ENCODE measurements at places on chromosomes 1 and 21. TPM values are rescaled to one million over a fixed set of nuclear protein-coding genes. Genes with fewer than 3 reads are reported as not detected.

DNA sequence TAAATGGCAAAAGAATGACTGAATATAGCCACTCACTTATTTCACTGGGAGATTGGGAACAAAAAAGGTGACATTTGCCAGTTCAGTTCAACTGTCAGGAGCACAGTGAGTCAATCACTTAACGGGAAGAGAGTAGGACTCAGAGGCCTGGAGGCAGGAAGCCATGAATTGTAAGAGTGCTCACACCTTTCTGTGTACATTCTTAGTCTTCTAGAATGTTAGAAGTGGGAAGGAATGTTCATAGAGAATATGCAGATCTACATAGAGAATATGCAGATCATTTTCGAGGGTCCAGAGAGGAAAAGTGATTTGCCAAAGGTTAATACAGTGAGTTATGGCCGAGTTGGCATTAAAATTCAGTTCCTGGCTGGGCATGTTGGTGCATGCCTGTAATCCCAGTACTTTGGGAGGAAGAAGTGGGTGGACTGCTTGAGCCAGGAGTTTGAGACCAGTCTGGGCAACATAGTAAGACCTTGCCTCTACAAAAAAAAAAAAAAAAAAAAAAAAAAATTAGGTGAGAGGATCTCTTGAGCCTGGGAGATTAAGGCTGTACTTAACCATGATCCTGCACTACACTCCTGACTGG, 8.3 kb downstream of the IL20 start:
- H3K27me3 ChIP-seq = no peaks in the 10 kb centered on the region
- H3K4me3 ChIP-seq = no peak overlapping the region
- H3K36me3 ChIP-seq = peaks cover 6% of the 10 kb centered on the region
- H3K27ac ChIP-seq = no peak overlapping the region
- H3K4me1 ChIP-seq = no peaks in the 10 kb centered on the region

DNA sequence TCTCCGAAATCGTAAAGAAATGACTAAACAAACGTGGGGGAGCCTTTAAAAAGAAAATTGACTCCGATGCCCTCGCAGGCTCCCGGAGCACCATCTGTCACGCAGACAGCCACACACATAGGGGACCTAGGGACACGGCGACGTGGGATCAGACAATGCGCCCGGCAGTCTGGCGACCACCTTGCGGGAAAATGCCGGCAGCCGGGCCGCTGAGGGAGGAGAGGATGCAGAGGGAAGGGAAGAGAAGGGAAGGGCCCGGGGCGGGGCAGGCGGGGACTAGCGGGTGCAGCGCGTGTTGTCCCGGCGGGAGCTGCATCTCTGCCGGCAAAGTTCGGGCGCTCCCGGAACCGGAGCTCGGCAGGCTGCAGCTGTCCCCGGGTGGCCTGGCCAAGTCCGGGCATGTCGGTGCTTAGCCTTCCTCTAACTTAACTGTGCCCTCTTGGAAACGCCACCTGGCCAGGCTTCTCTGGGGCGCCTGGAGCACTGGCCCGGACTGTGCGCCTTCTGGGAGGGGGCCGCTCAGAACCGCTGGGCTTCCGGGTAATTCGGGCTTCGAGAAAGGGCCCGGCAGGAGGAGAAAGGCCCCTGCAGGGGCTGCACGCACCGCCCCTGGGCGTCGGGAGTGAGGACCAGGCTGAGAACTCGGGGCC, 1.8 kb downstream of the NHLH2 start:
- no peaks in the 10 kb centered on the region for H3K36me3 ChIP-seq
- DNase-seq = peak; percentile 64
- H3K27me3 ChIP-seq = peaks cover 5% of the 10 kb centered on the region

DNA sequence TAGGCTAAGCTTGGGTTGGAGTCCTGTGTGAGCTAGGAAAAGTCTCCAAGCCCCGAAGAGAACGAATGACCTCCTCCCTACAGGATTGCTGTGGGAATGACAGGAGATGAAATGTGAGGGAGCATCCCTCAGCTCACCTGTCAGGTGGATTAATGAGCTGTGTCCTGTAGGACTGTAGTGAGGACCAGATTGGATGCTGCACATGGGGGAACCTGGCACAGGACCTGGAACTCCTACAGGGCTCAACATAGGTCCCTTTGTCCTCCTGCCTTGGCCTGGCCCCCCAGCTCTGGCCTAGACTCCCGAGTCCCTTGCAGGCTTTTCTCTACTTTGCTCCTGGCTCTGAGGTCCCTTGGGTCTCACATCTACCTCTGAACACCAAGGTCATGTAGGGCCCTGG, 155.7 kb downstream of the PTPRU start:
- peaks cover 5% of the 10 kb centered on the region for H3K27me3 ChIP-seq
- no peaks in the 10 kb centered on the region for H3K36me3 ChIP-seq
- H3K4me1 ChIP-seq = no peaks in the 10 kb centered on the region

NUP133 gene
- 53.5 TPM for total RNA-seq

- H3K4me3 ChIP-seq = no peak overlapping the region
- H3K27me3 ChIP-seq = no peaks in the 10 kb centered on the region
- H3K4me1 ChIP-seq = peaks cover 56% of the 10 kb centered on the region
- peak; percentile 13 for DNase-seq
Observed at GRCh38 chr1:236002025-236002390, 62.9 kb downstream of the NID1 start.

DNA sequence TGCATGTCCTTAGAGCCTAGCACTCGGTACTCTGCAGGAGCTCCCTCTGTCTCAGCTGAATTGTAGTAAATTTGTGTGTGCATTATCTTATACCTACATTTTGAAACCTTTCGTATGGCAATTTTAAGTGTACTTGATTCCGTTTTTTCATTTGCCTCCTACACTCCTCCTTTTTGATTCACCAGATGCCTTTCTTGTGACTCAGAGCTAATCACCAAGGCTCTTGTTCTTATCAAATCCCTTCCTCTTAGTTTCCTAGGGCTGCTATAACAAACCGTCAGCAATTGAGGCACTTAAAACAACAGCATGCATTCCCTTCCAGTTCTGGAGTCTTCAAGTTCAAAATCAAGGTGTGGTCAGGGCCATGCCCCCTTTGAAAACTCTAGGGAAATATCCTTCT, 261.0 kb downstream of the ASTN1 start:
- peaks cover 3% of the 10 kb centered on the region for H3K27me3 ChIP-seq
- no peaks in the 10 kb centered on the region for H3K4me1 ChIP-seq
- H3K36me3 ChIP-seq = no peaks in the 10 kb centered on the region
- H3K4me3 ChIP-seq = no peak overlapping the region
- H3K27ac ChIP-seq = no peak overlapping the region

GRCh38 chr1:70156529-70157120, 48.8 kb downstream of the LRRC40 start:
- peaks cover 2% of the 10 kb centered on the region for H3K27me3 ChIP-seq
- H3K4me1 ChIP-seq = no peaks in the 10 kb centered on the region
- H3K4me3 ChIP-seq = no peak overlapping the region
- no peak for DNase-seq

DNA sequence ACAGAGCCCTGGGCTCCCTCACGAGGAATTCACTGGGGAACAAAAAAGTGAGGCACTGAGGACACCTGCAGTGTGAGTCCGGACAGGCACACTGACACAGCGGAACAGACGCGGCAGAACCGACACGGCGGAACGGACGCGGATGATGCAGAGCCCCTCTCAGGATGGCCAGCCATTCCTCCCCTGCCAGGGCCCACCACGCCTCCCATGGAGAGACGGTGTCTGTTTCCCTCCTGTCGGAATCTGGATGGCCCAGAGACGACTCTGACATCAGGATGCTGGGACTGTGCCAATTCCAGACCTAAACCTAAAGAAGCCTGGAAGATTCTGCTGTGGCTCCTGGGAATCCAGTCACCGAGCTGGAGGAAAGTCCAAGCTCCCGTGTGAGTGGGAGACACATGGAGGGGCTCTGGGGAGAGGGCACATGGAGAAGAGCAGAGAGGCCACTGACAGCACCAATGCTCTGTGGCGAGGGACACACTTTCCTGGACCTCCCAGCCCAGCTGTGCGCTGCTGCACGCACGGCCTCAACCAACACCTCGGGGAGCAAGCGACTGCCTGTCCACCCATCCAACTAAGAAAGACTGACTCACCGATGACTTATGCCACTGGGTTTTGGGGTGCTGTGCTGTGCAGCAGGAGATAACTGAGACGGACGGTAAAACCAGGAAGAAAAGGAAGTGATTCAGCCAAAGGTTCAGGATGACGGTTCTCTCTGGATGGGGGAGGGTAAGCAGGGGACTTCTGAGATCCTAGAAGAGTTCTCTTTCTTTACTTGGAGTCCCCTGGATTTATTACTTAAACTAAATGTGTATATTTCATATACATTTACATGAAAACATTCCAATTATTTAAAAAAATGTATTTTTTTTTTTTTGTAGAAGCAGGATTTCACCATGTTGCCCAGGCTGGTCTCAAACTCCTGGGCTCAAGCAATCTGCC, 23.3 kb downstream of the ZBTB17 start:
- H3K36me3 ChIP-seq = peaks cover 17% of the 10 kb centered on the region
- H3K4me3 ChIP-seq = peak overlapping the region; percentile 48
- H3K27ac ChIP-seq = no peak overlapping the region
- peaks cover 39% of the 10 kb centered on the region for H3K4me1 ChIP-seq
- DNase-seq = no peak
- H3K27me3 ChIP-seq = peaks cover 9% of the 10 kb centered on the region

KDM5B gene
- total RNA-seq = 195 TPM

ATP6V1G3 gene
- total RNA-seq = not detected

- peaks cover 14% of the 10 kb centered on the region for H3K36me3 ChIP-seq
- H3K27me3 ChIP-seq = peaks cover 4% of the 10 kb centered on the region
- peaks cover 7% of the 10 kb centered on the region for H3K4me1 ChIP-seq
- no peak overlapping the region for H3K4me3 ChIP-seq
Observed at GRCh38 chr1:27285274-27285660, 36.7 kb upstream of the TMEM222 start.

AMY2A gene
- total RNA-seq = not detected

DNA sequence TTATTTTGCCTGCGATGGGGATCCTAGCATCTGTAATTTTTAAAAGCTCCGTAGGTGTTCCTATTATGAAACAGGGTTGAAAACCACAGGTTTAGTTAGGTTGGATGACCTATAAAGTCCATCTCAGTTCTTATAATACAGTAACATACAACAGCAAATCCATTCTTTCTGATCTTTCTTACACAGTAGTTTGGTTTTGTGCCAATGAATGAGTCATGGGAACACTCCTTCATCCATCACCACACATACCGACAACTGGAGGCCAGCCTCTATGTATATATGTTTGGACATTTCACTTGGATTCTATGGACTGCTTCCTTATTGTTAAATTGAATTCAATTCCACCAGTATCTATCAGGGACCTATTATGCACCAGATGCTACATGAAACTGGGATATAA, 118.4 kb upstream of the L1TD1 start:
- DNase-seq = no peak
- no peaks in the 10 kb centered on the region for H3K4me1 ChIP-seq
- no peak overlapping the region for H3K27ac ChIP-seq

RAB3B gene
- total RNA-seq = 15.1 TPM

- H3K4me3 ChIP-seq = no peak overlapping the region
- H3K4me1 ChIP-seq = peaks cover 4% of the 10 kb centered on the region
- DNase-seq = no peak
- H3K27ac ChIP-seq = no peak overlapping the region
Observed at GRCh38 chr1:36284061-36284460, 22.1 kb upstream of the SH3D21 start.

DNA sequence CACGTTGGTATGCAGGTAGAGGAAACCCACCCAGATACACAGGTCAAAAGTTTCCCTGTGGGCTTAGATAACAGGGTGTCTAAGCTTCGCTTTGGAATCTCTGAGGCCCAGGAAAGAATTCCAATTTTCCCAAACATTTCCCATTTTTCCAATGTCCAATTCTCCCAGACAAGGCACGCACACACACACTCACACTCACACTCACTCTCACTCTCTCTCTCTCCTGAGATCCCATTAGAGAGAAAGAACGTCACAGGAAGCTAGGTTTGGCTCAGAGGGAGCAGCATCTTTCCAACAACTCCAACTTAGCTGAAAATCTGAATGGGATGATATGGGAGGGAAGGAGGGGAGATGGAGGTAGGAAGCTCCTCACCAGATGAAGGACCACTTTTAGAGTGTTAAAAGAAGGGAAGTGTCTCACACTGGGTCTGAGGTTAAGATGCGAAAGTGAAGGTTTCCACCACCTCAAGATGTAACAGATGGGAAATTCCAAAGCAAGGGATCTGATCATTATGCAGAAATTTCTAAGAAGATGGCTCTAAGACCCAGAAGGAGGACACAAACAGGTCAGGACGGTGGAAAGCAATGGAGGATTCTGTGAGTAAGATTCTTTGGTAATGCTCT, 63.5 kb downstream of the GNG12 start:
- DNase-seq = no peak
- no peak overlapping the region for H3K4me3 ChIP-seq
- H3K4me1 ChIP-seq = peaks cover 4% of the 10 kb centered on the region

- no peak for DNase-seq
- H3K36me3 ChIP-seq = no peaks in the 10 kb centered on the region
- peaks cover 4% of the 10 kb centered on the region for H3K4me1 ChIP-seq
Observed at GRCh38 chr1:49333906-49334305, 557.2 kb upstream of the BEND5 start.

DNA sequence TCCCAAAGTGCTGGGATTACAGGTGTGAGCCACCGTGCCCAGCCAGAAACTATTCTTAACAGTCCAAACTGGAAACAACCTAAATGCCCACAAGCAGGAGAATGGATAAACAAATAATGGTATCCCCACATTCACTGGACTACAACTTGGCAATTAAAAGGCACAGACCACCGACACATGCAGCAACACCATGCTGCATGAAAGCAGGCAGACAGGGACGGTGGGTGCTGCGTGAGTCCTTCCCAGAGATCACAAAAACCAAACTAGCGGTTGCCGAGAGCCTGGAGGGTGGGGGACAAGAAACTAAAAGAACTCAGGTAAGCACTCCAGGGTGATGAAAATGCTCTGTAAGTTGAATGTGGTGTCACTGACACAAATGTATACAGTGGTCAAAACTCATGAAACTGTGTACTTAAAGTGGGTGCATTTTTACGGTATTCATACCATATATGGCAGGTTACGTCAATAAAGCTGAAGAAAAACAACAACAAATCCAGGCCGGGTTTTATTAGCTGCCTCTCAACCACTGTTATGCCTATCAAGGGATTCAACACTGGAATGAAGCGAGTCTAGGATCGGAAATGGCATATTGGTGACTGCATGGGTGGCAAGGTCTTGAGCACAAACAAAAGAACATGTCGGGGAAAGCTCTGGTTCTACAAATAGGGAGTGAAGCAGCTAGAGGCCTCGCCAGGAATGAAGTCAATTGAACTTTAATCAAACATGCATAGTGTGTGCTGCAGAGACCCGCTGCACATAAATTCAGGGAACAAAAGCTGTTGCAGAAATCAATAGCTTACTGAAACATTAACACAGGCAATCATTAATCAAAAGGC, 52.4 kb downstream of the SLC45A1 start:
- peak overlapping the region; percentile 44 for H3K27ac ChIP-seq
- peaks cover 7% of the 10 kb centered on the region for H3K27me3 ChIP-seq
- no peak for DNase-seq
- peaks cover 26% of the 10 kb centered on the region for H3K36me3 ChIP-seq
- peaks cover 50% of the 10 kb centered on the region for H3K4me1 ChIP-seq

DNA sequence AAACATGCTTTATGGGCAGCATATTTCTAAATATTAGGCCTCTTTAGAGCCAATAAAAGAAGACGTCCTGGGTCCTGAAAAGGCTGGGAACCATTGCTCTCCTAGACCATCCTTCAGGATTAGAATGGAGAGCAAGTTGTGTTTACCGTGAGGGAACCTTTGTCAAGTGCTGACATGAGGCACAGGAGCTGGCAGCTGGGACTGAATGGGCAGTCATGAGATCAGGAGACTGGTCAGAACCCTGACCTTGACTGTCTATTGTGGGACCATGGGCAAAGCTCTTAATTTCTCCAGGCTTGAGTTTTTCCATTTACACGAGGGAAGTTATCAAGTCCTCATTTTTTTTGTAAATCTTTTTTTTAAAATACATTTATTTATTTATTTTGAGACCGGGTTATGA, 5.2 kb downstream of the PFKFB2 start:
- no peak overlapping the region for H3K27ac ChIP-seq
- no peak overlapping the region for H3K4me3 ChIP-seq
- peaks cover 9% of the 10 kb centered on the region for H3K36me3 ChIP-seq
- no peak for DNase-seq
- peaks cover 2% of the 10 kb centered on the region for H3K27me3 ChIP-seq
- H3K4me1 ChIP-seq = peaks cover 6% of the 10 kb centered on the region

All from endothelial cell (in vitro differentiated cells).